ENCODE measurements at places on chromosomes 13 and 19.
A peak's percentile ranks its signal among the peaks of the same experiment; 100 is the strongest.

GRCh38 chr19:1113986-1114483 is 10.2 kb downstream of the GPX4 start:
- DNase-seq: no peak

GRCh38 chr13:41756198-41756880 is 204.6 kb downstream of the VWA8 start:
- DNase-seq: no peak

- DNase-seq: no peak
Measured at GRCh38 chr13:52815330-52815729, 33.1 kb downstream of the PCDH8 start.

GRCh38 chr13:41697578-41697977 is 240.2 kb downstream of the RGCC start:
- DNase-seq: no peak

- DNase-seq: no peak
Measured at GRCh38 chr13:34411177-34411576, 530.9 kb upstream of the NBEA start.

DNA sequence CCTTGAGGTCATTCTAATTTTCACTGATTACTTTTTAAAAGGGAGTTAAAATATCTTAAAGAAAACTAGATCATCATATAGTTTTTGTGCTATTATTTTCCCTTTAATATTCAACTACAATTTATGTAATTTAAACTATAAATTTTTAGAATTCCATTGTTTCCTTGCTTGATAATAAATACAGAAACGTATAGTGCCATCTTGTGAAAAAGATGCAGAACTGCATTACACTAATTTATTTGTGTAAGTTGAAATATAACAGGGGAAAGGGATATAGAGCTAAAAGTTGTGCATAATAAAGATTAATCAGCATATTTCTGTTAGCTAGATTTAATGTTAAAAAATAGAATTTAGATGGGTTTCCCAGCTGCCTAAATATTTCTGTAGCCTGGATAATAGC is 61.5 kb upstream of the TDRD3 start:
- no peak for DNase-seq

DNA sequence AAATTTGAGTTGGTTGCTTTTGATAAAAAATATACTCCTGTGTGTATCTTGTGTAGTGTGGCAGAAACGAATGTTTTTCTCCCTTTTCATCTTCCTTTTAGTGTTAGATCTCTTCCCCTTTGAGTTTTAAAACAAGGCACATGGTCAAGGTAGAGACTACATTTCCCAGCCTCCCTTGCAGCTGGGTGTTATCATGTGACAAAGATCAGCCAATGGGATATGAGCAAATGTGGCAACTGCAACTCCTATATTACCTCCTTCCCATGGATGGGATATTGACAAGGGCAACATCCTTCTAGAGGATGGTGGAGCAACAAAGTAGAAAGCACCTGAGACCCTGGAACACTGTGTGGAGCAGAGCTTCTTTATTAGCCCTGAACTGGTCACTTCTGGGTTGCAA is 42.4 kb downstream of the ADGRE3 start:
- DNase-seq: peak; percentile 68

All from iPS DF 6.9 (cell line).